ENCODE measurements at places on chromosomes 2 and 18.

DNA sequence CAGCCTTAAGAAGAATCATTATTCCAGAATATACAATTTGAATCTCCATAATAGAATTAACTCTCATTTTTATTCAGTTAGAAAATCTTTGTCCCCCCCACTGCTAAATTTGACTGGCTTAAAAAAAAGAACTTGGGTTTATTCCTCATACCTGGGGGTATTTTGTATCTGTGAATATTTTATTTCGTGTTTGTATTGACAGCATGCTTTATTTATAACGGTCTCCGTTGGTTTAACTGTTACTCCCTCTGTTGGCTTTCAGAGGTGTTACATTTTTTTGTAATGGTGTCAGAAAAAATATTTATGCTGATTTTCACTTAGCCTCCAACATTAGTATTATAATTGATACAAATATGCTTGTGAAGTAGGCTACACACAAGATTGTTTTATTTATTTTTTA is 109.1 kb downstream of the HAUS1 start:
- DNase-seq = no peak

DNA sequence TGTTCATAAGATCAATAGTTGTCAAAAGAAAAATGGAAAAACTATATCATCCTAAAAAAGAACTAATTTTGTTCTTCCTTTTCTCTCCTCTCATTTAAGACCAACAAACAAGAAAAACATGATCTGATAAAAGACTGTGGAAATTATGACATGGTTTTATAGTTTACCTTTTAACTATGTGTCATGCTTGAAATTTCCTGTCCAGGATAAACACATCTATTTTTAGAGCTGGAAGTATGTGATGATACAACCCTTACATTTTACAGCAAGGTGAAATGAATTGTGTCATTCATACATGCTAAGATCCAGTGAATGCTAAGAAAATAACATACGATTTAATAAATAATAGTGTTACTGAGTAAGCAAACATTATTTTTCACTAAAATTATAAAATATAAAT is 89.9 kb downstream of the GULP1 start:
- DNase-seq = no peak

GRCh38 chr2:6554466-6554865 is 311.2 kb downstream of the CMPK2 start:
- no peak for DNase-seq

DNA sequence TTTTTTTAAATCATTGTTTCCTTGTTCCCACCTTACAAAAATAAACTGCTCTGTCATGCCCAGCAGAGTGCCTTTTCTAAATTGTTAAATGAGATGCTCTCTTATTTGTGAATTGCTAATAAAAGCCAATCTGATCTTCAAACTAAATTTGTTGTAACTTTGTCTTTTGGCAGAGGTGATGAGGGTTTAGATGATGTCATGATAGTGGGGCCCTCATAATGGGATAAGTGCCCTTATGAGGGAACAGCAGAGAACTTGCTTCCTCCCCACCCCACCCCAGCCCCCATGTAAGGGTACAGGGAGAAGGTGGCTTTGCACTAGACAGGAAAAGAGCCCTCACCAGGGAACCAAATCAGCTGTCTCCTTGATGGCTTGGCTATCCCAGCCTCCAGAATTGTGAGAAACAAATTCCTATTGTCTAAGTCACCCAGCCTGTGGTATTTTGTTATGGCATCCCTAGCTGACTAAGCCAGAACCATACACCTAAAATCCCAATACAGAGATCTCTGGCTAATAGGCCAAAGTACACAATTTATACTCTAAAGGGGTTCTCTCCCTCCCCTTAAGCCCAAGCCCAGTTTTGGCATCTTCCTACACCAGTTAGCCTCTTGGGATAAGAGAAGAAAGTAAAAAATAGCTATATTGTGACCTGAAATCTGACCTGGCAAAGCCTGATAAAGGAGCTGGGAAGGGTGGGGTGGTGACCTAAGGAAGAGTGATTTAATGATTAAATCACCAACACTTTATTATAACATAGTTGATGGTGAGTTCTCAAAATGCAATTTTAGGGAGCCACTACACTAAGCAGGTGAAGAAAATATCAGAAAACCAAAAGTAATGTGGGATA is 40.3 kb upstream of the HNRNPA3 start:
- DNase-seq = no peak

DNA sequence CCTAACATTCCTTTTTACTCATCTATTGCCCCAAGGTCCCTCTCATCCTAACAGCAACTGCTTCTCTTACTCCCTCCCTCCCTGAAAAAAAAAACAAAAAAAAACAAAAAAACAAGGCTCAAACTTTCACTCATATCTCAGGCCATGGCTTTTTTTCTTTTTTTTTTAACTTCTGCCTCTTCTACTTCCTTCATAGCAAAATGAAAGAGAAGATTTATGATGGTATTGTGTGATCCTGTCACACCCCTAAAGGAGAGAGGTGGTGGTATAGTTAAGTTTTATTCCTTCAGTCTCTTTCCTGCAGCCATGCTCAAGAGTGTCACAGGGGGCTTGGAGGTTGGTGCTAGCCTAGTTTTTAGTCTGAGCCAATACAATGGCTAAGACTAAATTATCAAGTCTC is 21.5 kb upstream of the EPC2 start:
- no peak for DNase-seq

All from stimulated activated CD4-positive, alpha-beta T cell treated with anti-CD3 and anti-CD28 coated beads, Interleukin-2, amount 100 ng/mL, for 4 hours (primary cell).